ENCODE measurements at places on chromosomes 5 and 9.

GRCh38 chr5:172178991-172179989, 8.7 kb downstream of the STK10 start:
- no peak for DNase-seq

- DNase-seq, result no peak
Measured at GRCh38 chr5:137147346-137147745, 351.8 kb downstream of the SPOCK1 start.

GRCh38 chr9:108156270-108156998, 666.9 kb upstream of the KLF4 start:
- no peak for DNase-seq

- no peak for DNase-seq
Measured at GRCh38 chr9:128470560-128470959, 14.8 kb downstream of the ODF2 start.

DNA sequence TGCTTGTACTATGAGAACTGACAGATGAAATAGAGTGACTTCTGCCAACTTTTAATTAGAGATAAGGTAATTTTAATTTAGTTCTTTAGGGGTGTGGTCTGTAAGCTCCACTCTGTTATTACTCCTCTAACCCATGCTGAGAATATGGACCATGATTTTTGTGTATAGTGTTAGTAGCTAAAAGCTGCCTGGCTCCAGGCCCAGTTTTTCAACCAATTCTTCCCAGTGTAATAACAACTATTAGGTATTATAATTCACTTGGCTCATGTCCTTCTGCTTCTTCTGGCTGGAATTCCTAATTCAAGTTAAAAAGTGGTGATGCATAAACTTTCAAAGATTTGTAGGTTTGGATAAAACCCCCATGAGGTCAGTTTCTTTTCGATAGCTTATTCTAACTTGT, 216.3 kb downstream of the ISL1 start:
- DNase-seq, result no peak

- DNase-seq, result no peak
Measured at GRCh38 chr9:13513716-13514444, 234.4 kb upstream of the MPDZ start.

DNA sequence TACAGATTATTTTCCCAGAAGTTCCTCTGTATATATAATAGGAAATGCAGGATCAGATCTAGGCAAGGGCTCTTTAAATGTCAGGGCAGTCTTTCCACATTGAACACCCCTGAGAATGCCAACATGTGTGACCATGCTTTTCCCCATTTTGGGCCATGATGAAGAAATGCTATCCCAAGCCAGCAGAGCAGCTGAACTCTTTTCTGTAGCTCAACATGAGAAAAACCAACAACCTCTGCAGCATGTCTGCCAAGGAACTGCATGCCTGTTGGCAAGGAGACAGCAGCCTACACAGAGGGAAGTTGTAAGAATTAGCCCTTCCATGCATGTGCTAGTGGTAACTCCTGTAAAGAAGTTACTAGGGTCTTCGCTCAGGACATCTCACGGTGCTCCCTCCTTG, 9.5 kb upstream of the IFNK start:
- DNase-seq, result no peak

DNA sequence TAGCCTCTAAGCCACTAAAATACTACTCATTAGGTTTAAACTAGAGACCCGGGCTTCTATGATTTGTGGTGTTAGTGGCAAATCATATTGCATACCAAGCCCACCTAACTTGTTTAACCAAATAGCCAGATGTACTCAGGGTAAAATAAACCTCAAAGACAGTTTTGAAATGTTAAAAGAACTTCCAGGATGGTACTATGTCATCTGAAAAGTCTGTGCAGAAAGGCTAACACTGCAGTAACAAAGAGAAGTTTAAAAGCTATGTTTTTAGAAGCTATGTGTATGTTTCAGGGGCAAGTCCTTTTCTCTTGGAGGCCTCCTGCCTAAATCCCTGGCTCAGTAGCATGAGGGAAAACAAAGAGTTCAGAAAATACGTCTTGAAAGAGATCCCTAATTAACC, 84.9 kb upstream of the IL7R start:
- DNase-seq, result no peak

DNA sequence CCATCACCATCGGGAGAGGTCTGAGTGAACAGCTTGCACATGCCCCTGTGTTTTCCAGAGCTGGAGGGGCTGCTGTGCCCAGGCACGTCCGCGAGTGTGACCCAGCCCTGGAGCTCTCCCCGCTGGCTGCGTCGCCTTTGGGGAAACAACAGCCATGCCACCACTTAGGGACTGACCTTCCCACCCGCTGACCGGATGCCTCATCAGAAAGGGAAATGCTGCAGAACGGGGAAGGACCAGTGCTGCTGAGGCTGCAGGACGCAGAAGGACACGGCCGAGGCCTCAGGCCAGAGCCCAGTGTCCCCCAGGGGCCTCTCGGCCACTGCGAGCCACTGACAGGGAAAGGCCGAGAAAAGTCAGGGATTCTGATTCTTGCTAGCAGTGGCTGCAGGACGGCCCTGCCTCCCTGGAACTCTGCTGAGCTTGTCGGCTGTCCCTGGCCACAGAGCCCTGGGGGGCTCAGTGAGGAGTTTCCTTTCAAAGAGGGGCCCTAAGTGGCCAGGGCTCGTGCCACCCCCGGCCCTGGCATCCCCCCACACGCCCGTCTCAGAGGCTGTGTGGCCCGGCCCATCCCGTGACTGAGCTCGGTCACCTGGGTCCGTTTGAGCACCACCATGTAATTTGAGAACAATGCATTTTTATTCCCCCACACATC, 130.8 kb downstream of the ZNF354C start:
- no peak for DNase-seq

DNA sequence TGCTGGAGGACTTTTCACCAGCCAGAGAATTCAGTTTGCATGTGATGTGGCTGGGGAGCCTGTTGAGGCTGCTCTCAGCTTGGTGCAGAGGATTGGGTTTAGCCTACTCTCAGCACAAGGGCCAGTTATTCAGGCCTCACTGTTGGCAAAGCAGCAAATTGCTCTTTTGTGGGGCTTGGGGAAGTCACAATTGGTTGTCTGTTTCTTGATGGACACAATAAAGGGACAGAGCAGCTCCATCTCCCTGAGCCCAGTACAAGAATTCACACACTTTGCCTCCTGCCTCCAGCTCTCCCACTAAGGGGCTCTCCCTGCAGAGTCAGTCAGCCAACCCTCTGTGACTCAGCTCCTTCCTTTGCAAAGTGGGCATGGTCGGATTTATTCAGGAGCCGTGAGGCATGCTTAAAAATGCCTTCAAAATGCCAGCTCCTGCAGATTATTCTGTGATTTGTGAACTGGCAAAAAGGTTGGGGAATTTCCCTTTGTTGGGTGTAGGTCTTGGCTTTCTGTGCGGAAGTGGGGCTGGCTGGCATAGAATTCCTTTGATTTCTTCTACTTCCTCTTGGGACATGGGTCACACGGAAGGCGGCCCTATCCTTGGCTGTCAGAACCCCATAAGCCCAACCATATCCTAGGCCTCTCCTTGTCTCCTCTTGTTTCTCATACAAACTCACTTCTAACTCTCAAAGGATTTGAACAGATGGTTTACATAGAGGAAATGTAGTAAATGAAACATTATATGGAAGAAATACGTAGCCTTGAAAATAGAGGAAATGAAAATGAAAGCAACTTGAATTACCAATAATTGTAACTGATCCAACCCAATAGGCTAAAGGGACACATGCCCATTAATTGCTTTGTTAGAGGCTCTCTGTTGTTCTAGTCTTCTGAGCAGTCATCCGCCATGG, 118.7 kb upstream of the CD180 start:
- DNase-seq, result no peak

GRCh38 chr5:3913279-3913678, 317.6 kb downstream of the IRX1 start:
- DNase-seq, result no peak

DNA sequence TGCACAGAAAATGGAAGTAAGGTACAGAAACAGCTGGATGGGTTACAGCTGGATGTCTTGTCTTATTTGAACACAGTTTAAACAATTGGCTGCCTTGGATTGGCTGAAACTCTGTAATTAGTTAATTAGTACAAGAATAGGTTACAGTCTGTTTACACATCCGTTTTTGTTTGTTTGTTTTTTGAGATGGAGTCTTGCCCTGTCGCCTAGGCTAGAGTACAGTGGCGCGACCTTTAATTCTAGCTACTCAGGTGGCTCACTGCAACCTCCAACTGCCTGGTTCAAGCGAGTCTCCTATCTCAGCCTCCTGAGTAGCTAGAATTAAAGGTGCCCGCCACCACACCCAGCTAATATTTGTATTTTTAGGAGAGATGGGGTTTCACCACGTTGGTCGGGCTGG, 368.7 kb upstream of the KLF4 start:
- DNase-seq, result no peak

- no peak for DNase-seq
Measured at GRCh38 chr5:57842364-57843058, 359.9 kb upstream of the ACTBL2 start.

DNA sequence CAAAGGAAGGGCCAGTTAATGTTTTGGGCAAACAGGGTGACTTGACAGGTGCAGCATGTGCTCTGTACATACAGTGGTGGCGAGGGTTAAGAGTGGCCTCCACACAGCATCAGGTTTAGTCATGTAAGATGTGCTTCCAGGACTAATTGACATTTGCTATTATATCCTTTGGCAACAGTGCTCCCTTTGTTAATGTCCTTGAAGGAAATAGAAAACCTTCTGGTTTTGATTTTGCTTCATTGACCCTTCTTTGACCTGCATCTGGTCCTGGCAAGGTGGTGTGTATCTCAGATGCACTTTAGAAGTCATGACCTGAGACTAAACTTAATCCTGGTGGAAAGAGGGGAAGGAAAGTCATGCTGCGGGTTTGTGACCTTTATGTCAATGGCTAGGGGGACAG, 440.0 kb downstream of the ENC1 start:
- DNase-seq, result no peak

DNA sequence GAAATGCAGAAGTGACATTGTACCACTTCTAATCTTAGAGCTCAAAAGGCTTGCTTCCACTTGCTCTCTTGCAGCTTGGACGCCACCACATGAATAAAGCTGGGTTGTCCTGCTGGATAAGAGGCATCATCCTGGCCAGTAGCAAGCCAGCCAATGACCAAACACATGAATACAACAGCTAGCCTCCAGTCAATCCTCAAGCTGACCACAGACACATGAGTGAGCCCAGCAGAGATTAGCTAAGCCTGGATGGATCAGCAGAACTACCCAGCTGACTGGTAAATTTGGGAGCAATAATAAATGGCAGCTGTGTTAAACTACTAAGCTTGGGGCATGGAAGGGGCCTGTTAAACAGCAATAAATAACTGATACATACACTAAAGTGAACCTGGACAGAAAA, 121.1 kb upstream of the SLC12A2 start:
- DNase-seq, result no peak

DNA sequence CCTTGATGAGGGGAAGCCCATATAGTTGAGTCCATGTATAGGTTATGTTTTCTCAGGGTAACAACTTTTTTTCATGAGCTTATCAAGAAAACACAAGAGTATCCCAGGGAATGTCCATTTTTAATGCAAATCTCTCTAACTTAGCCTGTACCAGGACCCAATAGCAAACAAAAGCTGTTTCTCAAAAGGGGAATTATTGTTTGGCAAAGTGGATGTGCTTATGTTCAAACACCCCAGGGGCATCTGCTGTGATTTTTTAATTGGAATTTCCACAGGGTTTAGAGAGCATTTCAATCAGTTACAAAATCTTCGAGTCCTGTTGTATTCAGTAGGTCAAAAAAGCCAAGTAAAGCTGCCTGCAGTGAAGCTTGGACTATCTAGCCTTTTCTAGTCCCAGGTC, 33.4 kb upstream of the CSNK1G3 start:
- no peak for DNase-seq

- no peak for DNase-seq
Measured at GRCh38 chr9:71921190-71921814, 9.9 kb downstream of the C9orf85 start.

GRCh38 chr9:107049046-107049802, 186.3 kb downstream of the ZNF462 start:
- no peak for DNase-seq

DNA sequence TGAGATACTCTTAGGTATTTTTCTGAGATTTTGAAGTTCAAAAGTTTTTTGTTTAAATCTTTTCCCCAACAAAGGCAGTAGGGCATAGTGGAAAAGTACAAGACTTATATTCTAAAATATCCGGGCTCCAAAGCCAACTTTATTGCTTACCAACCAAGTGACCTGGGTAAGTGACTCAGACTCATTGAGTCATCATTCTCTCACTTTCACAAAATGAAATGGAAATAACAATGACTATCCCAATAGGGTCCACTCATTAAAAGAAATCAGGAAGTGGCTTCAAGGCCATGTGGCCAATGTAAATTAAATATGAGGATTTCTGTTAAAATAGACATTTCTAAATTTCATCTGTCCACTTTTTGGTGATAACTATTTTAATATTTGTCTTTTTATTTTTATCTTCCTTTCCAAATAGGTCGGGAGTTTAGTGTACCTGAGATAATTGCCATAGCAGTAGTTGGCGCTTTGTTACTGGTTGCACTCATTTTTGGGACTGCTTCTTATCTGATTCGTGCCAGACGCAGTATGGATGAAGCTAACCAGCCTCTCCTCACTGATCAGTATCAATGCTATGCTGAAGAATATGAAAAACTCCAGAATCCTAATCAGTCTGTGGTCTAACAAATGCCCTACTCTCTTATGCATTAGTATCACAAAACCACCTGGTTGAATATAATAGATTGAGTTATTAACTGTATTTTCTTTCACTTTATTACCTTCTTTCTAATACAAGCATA, 15.5 kb downstream of the TYRP1 start:
- DNase-seq, result no peak

DNA sequence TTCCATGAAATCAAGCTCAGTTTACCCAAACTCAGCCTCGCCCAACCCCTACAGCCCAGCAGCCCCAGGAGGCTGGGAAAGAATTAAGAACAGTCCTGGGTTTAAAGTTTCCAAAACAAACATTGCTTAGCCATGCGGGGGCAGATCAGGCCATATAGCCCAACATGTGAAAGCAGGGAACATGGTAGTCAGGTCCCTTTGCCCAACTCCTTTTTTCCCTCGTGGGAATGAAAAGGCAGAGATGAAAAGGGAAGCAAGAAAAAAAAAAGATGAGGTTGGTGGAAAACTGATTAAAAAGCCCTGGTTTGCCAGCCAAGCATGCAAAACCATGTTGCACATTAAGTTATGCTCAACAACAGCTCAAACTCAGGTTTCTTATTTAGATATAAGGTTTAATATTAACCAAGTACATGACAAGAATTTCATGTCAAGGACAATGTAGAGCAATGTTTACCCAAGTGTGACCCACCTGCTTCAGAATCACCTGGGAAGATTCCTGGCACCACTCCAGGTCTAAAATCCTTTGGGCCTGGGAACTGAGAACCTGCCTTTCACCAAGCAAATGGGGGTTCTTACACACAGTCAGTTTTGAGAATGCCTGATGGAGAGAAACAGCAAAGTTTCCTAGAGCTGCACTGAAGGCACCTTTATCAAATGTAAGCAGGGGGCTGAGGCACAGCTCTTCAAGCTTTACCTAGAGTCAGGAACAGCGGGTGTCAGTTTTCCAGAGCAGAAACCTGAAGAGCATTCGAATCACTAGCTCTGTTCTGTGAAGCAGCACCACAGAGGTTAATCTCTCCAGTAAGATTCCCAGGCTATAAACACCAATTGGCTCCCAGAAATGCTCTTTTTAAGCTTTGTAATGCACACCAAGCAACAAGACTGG, 1.7 kb downstream of the FREM1 start:
- no peak for DNase-seq

GRCh38 chr9:105332471-105332870, 88.0 kb downstream of the SLC44A1 start:
- no peak for DNase-seq

- no peak for DNase-seq
Measured at GRCh38 chr5:172679628-172680212, 38.7 kb downstream of the NEURL1B start.

- no peak for DNase-seq
Measured at GRCh38 chr5:72955143-72955767, 586 bp upstream of the FCHO2 start.

GRCh38 chr5:14301186-14301585, 158.0 kb downstream of the TRIO start:
- DNase-seq, result no peak

Data from activated gamma-delta T cell treated with anti-CD3 and anti-CD28 coated beads, Interleukin-2, amount 50 U/mL, for 16 hours (primary cell).